Naive thymus-derived CD4-positive, alpha-beta T cell (primary cell): ENCODE measurements at places on chromosomes 6 and 20.

DNA sequence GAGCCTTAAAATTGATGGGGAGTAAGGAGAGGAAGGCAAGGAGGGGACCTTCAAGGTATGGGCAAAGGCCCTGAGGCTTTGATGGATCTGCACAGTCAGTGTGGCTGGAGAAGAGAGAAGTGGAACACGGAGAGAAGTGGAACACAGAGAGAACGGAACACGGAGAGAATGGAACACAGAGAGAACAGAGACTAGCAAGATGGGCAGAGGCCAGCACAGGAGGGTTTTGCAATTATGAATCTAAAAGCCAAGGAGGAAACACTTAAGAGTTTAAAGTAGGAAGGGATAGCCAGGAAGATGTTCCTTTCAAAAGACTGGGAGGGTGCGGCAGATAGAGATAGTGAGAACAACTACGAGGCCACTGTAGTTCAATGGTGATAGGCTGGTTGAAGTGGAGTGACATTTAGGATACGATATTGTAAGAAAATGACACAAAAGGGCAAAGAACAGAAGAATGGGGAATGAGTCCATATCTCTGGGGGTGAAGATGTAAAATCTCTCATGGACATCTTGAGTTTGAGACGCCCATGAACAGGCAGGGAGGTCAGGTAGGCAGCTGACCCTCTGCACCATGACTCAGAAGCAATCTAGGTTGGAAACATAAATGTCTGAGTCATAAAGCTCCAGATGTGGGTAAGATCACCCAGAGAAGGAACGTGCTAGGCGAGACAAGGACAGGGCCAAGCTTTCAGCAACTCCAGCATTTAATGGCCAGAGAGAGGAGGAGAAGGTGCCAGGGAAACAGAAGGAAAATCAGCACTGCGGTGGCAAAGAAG lies 25.4 kb downstream of the ZMYND8 start:
- no peak for DNase-seq

- DNase-seq, result no peak
These were observed 120.8 kb upstream of the LGSN start for GRCh38 chr6:63440594-63440993.

DNA sequence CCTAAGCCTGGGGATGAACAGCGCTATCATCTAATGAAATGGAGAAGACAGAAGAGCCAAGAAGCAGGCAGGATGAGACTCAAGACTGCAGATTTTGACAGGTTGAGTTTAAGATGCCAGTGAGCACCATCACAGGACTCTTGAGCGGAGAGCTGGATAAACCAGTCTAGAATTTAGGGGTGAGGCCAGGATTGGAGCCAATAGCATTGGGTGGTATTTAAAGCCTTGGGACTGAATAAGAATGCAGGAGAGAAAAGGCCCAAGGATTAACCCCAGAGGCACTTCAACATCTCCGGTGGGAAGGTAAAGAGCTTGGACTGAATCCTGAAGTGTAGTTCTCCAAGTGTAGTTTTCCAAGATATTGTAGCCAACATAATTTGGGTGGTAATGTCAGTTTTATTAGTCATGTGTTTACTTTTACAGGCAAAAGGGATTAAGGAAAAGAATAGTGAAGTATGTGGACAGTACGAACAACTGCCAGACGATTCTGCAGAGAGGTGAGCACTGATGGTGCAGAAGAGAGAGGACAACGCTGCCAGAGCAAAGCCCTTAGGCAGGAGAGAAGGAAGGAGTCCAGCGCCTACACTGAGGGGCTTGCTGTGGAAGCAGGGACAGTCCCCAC lies 85.2 kb downstream of the DTNBP1 start:
- no peak for DNase-seq

DNA sequence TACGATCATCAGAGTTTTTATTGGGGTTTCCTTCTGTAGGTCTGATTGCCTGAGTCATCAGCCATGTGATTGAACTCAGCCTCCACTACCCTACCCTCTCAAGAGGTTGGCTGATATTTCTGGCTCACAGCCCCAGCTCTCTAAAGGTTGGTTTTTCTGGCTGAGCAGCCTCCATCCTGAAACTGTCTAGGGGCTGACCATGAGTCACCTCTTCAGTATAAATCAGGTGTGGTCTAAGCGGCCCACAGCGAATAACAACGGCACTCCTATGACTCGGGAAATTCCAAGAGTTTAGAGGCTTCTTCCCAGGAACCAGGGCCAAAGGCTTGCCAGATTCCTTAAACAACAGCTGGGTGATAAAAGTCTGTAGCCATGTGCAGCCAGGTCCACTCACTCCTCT lies 115.5 kb downstream of the SOD2 start:
- no peak for DNase-seq

- DNase-seq, result peak; percentile 51
These were observed 88.4 kb downstream of the HACE1 start for GRCh38 chr6:104771258-104771832.

GRCh38 chr6:4608361-4609115 lies 167.7 kb upstream of the CDYL start:
- DNase-seq, result no peak

DNA sequence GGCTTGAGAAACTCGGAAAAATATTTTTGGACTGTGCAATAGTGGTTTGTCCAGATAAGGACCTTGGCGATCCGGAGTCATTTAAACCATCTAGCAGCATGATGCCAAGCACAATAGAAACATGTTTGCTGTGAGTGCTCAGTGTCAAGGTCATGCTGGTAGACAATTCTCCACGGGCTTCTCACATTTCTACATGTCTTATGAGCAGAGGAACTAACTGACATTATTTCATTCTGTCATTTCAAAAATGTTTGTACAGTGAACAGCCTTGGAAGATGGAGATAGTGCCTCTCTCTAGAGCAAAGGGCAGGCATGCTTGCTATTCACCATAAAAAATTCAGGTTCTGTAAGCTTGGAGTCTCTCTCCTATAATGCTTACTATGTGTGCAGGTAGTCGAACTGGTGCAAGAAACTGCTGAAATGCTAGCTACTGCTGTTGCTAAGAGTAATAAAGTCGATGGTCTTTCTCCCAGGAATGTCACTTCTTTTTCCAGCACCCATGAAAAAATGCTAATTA lies 25.4 kb upstream of the CCN2 start:
- DNase-seq, result no peak

DNA sequence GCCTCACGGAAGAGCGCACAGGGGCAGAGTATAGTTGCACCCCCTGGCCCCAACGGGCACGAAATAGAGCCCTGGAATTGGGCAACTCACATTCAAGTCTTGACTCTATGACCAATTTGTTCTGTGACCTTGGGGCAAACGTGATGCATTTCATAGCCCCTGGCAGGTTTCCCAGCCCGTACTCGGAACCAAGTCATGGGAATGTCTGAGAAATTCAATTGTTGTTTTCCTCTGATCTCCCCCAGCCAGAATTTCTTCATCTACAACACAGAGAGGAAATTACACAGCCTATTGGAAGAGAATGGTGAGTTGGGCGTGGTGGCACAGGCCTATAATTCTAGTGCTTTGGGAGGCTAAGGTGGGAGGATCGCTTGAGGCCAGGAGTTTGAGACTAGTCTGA lies 322.3 kb upstream of the SULF2 start:
- no peak for DNase-seq

DNA sequence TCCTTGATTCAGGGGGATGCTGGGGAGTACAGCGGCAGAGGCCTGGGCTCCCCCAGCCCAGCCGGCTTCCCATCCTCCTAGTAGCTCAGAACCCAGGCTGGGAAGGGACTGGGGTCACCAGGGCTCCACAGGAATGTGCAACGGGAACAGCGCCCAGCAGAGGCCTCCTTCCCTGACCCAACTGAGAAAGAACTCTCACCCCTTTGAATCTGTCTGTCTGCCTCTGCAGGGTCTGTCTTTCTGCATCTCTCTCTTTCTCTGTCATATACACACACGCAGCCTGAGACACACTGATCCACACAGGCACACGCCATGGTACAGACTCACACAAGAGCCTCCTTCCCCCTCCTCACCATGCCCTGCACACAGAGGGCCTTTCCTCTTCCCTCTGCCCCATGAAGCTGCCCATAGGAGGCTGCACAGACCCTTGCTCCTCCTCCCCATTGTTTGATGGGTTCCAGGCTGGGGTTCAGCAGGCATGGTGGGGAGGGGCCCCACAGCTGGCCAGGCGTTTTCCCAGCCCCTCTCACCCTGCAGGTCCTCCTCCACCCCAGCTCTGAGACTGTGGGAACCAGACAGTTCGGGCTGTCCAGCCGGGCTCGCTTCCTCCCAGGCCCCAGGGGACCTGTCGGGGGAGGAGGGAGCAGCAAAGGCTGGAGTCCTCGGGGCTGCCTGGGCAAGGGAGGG lies 2.8 kb downstream of the FOXS1 start:
- DNase-seq, result no peak

GRCh38 chr6:52403627-52404026 lies 16.5 kb upstream of the EFHC1 start:
- DNase-seq, result no peak

- DNase-seq, result no peak
These were observed 19.4 kb upstream of the MYB start for GRCh38 chr6:135161411-135162395.

DNA sequence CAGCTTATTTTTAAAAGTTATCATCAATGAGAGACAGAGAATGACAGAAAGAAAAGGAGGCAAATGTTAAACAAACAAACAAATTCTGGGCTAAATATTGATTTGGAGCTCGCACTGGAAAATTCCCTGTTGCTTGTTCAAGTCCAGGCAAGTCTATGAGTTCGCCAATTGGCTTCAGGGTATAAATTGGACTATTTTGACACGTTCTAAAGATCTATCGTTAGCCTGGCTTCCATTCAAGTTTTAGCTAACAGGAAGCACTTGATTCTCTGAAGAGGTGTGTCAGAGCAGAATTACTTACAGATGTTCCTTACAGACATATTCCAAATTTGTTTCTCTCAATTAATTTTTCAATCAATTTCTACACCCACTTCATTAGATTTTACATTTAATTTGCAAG lies 15.8 kb upstream of the RFPL4B start:
- DNase-seq, result no peak

GRCh38 chr6:453152-453551 lies 61.6 kb downstream of the IRF4 start:
- no peak for DNase-seq

- no peak for DNase-seq
These were observed 8.9 kb downstream of the RWDD1 start for GRCh38 chr6:116580198-116580597.

GRCh38 chr6:127026247-127026646 lies 92.2 kb upstream of the RSPO3 start:
- DNase-seq, result no peak

DNA sequence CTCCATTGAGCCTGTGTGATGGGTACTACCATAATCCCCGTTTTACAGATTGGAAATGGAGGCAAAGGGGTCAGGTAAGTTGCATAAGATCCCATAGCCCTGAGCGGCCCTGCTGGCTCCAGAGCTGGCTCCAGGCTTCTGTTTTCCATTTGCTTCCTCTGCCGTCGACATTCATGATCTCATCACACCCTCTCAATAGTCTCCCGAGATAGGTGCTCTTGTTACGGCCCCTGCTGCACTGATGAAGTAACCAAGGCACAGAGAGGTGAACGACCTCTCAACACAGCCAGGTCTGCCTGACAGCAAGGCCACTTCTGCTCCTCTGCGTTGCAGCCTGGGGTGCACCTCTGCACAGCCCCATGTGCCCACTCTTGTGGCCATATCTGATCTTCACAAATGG lies 16.9 kb downstream of the CDH22 start:
- DNase-seq, result no peak

DNA sequence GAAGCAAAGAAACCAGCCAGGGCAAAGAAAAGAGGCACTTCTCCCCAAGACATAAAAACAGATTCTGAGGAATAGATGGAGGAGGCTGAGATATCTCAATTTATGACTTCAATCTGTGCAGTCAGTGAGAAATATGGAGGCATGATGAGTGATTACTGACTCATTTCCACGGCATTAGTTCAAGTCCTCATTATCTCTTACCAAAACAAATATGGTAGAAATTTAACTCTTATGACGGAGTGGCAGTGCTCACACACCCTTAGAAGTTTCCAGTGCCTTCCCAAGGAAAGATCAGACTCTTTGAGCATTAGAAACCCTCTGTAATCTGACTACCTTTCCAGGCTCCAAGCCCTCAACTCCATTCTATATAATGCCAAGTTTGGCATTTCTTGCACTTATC lies 364.1 kb downstream of the ARHGAP18 start:
- DNase-seq, result no peak

DNA sequence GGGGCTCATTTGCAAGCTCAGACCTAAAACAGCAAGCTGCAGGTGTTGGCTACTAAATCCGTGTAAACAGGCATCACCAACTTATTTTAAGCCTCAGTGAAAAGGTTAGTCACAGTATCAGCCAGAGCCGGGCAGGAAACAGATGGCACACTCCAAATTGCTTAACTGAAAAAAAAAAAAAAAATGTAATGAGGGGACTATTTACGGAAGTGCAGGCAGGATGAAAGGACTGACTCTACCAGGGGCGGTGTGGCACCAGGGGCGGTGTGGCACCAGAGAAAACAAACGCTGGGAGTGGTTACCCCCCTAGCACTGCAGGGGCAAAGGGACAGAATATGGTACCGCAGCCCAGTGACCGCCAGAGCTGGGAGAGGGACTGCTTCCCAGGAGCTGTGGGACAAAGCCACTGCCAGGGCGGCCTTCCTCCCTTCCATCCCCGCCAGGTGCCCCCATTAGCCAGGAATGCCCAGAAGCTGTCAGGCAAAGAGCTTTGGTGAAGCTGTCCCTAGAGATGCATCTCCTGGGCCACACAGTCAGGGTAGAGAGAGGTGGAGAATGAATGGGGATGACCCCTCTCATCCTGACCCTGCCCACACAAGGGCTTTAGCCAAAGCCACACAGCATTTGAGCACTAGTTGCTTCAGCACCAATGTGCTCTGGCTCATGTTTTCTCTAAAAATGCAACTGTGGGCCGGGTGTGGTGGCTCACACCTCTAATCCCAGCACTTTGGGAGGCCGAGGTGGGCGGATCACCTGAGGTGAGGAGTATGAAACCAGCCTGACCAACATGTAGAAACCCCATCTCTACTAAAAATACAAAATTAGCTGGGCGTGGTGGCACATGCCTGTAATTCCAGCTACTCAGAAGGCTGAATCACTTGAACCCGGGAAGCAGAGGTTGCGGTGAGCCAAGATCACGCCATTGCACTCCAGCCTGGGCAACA lies 39.6 kb upstream of the GFOD1 start:
- peak; percentile 50 for DNase-seq

GRCh38 chr20:32804022-32804715 lies 15.6 kb upstream of the MAPRE1 start:
- no peak for DNase-seq

- no peak for DNase-seq
These were observed 30.6 kb downstream of the REPS1 start for GRCh38 chr6:138957484-138957883.

GRCh38 chr6:119985952-119986736 lies 636.6 kb upstream of the MAN1A1 start:
- no peak for DNase-seq

GRCh38 chr20:3163099-3164042 lies 3.7 kb upstream of the FASTKD5 start:
- no peak for DNase-seq
